ENCODE measurements at places on chromosomes 2 and 18.

DNA sequence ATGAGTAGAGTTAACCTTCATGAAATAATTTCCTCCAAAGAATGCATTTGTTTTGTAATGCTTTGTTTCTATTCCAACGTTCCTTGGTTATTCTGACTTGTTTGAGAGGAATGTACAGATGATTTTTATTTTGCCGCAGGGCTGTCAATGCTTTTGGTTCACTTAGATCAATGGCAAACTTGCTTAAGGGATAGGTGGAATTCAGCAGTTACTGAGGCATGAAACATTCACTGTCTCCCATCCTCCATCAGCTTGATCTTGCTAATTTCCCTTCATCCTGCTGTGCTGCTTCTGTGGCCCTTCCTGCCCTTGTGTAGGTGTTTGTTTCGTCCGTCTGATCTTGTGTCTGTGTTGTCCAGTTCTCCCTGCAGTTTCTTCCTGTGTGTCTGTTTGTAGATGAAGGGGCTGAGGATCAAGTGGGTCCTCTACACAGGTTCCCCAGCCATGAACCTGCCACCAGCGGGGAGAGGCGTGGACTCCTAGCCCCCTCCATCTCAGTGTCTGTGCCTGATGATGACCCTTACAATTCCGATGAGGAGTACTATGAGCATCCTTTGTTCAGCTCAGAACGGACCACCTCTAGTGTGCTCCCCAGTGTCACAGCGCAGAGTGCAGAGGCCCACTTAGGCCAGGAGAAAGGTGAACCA lies 84.2 kb upstream of the UNC80 start:
- DNase-seq, result no peak

- DNase-seq, result no peak
Measured at GRCh38 chr2:158546412-158547144, 89.8 kb downstream of the PKP4 start.

DNA sequence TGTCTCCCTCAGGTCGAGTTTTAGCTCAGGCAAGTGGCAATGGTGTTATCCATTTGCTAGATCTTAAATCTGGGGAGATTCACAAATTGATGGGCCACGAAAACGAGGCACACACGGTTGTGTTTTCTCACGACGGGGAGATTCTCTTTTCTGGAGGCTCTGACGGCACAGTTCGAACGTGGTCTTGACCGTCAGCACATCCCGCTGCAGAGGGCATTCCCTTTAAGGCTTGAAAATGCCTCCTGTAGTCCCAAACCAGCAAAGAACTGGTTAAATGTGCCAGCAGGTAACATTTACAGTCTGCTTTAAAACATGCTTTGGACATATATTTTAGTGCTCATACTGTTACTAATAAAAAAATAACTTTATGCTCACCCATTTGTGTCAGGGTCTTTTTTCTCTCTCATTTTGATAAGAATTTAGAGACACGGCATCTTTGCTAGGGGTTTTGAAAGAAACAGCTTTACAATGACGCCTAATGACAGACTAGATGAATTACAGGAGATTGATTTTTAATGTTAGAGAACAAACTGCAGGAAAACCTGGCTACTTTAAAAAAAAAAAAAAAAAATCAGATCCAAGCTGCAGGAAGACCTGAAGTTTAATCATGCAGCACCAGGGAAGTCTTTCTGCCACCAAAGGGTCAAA lies 602 bp upstream of the VWC2L start:
- DNase-seq, result no peak

DNA sequence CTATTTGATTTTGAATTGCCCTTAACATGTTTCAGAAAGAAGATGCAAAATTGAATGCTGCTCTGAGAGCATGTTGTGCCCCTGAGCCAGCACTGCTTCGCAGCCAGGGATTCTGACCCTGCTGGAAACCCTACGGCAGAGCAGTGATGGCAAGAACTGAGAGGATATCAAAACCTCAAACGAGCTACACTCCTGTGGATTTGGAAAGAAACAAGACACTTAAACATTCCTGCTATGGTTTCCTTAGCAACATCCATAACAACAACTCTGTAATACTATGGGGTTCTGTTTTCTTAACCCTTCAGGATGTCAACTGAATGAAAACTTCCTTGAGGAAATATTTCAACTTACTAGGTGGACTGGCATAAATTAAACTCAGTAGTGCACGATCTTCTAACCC lies 649.1 kb downstream of the NYAP2 start:
- no peak for DNase-seq

DNA sequence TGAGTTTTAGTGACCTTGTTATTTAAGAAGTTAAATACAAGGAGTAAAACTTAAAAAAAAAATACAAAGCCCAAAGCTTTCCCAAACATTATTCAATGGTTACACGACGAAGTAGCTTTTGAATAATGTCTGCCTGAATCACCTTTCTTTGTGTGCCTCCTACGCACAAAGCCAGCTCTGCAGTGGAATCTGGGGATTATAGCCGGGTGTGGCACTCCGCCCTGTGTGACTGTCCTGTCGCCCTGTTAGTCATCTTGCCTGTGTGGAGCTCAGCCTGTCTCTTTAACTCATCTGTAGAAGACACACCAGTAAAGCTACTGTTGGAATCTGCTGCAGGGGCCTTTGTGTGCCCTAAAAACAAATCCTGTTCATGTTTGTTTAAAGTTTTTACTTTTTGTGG lies 79.4 kb upstream of the TCF7L1 start:
- DNase-seq, result no peak

- DNase-seq, result no peak
Measured at GRCh38 chr18:74613381-74613780, 15.7 kb downstream of the ZNF407 start.

- no peak for DNase-seq
Measured at GRCh38 chr2:187920511-187920910, 366.3 kb upstream of the TFPI start.

DNA sequence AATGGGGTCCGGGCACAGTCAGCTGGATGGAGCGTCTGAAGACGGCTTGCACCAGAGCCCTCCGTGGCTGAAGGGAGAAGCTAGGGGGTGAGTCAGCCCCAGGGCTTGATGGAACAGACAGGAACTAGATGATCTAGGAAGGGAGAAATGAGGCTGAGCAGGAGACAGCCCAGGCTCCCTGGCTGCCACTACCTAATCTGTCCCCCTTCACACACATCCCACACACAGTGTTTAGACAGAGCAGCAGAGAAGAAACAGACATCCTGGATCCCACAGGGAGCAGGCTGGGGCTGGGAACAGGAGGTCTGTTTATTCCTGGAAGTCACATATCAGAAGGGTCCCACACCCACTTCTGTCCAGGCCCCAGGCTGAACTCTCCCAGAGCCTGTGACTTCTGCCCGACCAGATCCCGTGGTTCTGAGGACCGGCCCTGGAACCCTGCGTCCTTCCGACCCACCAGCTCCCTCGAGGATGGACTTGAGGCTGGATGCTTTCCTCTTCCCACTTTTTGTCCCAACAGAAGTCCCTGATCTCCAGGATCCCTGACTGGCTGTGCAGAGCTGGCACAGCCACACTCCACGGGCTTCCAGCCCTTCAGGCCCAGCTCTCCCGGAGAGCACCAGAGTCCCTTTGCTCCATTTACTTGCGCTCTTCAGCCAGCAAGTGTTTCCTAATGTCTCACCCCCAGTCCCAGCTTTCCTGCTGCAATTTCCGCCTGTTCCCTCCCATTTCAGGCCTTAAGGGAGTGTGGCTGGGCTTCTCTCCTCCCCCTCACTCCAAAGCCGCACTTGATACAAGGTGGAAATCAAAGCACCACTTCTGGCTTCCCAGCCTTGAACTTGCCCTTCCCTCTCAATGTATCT lies 1.5 kb upstream of the GPBAR1 start:
- DNase-seq, result no peak

- DNase-seq, result no peak
Measured at GRCh38 chr2:237896507-237896892, 37.1 kb downstream of the RAMP1 start.

- DNase-seq, result no peak
Measured at GRCh38 chr2:229153267-229153666, 117.8 kb downstream of the PID1 start.

DNA sequence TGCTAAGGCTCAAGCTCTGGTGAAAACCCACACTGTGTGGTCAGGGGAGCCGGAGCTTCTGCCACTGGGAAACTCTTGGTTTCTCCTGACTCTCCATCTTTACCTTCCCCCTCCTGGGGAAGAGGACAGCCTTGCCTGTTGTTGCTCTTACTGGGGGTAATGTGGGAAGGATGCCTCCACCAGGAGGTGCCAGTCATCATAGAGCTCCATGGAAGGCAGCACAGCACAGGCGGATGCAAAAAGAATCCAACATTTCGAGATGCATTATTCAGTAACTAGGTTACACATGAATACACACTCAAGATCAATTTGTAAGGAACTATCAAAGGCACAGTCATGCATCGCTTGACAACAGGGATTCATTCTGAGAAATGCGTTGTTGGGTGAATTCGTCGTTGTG lies 322.6 kb downstream of the AFF3 start:
- no peak for DNase-seq

DNA sequence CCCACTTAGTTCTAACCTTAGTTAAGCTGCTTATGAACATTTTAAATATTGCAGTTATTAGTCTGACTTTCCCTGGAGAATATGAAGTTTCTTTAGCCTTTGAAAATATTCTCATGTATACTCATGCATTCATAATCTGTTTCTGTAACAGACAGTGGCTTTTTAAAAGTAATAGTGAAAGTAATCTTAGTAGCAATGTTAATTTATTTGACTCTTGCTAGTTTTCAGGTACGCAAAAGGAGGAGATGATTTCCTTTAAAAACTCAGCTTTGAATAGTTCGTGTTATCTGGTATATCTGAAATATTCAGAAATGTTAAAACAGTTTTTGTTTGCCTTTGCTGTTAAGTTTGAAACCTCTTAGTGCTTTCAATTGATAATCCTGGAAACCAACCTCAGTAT lies 3.8 kb downstream of the ANKRD12 start:
- DNase-seq, result no peak

GRCh38 chr18:42437646-42438045 lies 482.6 kb downstream of the PIK3C3 start:
- no peak for DNase-seq

GRCh38 chr2:36360063-36360462 lies 4.5 kb downstream of the CRIM1 start:
- DNase-seq, result no peak

DNA sequence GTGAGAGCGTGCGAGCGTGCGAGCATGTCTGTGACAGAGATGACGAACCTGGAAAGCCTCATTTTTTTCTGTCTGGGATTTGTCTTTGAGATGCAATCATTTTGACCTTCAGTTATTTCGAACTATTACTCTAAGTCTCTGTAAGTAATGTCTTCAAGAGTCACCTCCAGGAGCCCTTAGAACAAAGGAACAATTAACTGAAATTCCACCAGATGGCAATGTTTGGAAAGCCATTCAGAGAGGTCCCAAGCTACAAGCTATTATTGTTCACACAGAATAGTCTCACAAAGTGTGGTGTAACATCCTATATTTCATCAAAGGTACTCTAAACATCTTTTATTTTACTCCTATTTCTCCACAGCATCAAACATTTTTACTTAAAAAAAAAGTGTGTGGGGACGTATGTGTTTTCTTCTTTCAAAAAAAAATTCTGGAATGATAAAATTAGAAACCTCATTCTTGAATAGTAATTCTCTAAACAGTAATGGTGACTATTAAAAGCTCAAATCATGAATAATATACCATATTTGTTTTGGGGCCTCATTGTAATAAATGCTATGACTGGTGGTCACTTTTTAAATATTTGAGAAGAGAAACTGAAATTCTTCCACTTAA lies 35.1 kb upstream of the MAPRE2 start:
- no peak for DNase-seq

DNA sequence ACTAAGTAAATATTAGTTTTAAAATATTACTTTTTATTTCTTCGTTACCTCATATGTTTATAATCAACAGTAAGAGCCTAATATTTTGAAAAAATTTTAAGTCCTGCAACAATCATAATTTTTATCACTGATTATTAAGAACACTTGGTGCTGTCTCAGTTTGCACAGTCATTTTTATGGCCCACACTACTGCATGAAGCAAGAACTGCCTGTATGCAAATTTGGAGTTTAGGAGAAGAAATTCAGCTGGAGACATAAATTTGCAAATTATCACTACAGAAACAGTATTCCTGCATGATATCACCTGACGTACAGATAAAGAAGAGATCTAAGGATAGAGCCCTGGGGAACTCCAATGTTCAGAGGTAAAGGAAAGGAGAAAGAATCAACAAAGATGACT lies 144.1 kb upstream of the RBBP8 start:
- no peak for DNase-seq

DNA sequence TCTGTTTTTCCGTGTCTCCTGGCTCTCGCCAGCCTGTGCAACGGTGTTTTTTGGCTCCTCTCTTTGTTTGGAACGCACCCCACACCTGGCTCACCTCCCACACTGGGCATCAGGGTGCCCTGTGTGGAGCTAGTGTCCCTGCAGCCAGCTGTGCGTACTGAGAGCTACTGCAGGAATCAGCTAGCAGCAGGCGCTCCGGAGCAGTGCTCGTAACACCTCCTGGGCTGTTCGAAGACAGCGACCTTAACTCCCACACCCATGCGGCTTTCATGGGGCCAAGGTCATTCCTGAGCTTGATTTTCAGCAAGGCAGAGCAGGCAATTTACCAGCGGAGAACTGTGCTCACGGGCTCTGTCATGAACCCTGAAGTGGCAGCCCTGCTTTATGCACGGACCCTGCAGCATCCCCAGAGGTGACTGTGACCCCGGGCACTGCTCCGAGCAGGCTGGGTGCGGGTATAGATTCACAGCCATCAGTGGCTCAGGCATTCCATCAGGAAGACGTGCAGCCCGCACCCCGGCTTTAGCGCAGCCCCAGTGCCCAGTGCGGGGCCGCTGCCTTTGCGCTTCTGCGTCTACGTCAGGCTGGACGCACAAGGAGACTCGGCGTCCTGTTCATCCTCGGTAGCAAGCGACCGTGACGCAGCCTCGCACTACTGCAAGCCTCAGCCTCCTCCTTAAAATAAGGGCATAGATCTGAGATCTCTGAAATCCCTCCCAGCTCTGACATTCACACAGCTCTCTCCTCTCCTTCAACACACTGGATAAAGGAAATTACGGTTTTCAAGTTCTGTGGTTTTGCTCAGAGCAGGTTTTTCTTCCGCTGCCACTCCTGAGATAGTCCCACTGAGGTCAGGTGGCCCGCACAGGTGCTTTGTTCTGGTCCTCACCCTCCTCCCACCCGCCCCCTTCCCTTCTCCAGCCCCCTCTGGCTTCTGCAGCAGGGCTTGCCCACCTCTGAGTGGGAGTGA lies 58.2 kb downstream of the ADI1 start:
- no peak for DNase-seq

DNA sequence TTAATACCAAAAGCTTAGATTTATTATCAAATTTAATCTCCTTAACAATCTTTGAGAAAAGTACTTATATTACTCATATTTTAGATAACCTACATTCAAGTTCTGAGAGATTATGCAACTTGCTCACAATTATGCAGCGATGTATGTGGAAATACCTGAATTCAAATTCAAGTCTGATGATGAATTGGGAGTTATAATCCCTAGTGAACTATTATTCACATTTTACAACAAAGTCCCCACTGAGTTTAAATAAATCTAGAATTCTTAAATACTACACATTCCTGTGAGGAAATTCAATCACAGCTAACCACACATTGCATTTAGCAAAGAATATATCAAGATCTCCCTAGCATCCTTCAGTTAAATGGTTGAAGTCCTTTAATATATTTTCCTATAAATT lies 278.4 kb downstream of the NOL4 start:
- no peak for DNase-seq

All from 8988T (cell line).